ENCODE measurements at places on chromosomes 5 and 9.

DNA sequence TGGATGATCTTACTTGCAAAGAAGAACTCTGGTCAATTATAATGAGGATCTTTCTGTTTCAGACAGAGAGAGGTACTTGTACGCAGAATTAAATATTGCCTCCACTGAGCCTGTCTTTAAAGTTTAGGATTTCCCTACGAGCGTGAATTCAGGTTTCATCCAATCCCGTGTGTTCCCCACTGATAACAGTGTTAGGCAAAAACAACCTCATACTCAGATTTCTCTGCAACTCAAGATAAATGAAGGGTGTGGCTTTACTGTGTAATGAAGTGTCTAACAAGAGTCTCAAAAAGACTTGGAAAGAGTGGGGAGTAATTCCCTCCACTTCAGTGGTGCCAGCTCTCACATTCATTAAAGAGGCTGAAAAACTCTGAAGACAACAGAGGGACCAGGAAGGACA, 53.2 kb upstream of the ACO1 start:
- no peak for DNase-seq

GRCh38 chr9:95980262-95981125, 105.0 kb downstream of the ERCC6L2 start:
- DNase-seq: no peak

- no peak for DNase-seq
Measured at GRCh38 chr5:125083981-125084380, 337.5 kb upstream of the ZNF608 start.

DNA sequence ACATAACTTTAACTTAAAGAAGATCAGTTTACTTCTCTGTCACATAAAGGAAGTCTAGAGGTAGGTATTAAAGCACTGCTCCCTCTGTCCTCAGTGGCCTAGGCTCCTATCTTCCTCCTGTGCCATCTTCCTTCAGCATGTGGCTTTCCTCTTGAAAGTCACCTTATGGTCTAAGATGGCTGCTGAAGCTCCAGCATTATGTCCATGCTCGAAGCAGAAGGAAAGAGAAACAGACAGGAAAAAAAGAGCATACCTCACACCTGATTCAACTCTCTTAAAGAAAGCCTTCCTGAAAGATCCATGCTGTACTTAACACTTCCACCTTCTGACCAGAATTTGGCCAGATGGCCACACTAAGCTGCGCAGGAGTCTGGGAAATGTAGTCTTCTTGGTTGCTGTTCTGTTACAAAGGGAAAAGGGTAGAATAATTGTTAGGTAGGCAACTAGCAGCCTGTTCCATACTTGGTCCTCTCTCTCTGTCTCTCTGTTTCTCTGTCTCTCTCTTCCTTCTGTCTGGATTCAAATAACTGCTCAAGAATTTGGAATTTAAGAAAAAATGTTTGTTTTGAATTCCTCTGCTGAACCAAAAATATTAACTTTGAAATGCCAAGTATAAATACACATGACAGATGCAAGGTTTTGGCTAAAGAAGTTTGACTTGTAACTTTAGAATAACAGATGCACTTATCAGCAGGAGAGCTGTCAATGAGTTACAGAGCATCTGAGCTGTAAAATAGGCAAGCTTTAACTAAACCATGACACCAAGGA, 16.0 kb downstream of the TMEM174 start:
- peak; percentile 13 for DNase-seq

DNA sequence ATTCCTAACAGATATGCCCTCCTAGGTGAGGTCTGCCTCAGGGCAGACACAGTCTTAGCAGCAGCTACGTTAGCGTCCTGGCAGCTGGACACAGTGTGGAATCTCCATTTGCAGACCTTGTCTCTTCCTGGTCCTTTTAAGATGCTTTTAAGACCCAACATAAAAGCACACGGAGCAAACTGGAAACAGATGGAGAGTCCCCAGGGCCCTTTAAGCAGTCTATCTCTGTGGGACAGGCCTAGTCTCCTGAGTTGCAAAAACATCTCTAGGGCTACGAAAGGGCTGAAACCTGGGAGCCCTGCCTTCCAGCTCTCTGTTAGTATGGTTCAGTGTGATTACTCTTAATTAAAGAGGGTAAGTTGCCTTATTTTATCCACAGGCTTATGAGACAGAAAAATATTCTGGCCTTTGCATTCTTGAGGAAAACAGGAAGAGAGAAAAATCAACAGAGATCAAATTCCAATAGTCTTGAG, 66.0 kb upstream of the GNA14 start:
- DNase-seq: no peak

GRCh38 chr9:85553475-85553874, 188.3 kb downstream of the AGTPBP1 start:
- no peak for DNase-seq

- DNase-seq: no peak
Measured at GRCh38 chr5:143275512-143276363, 127.7 kb downstream of the NR3C1 start.

- peak; percentile 71 for DNase-seq
Measured at GRCh38 chr9:86034863-86035734, 64.3 kb downstream of the GOLM1 start.

DNA sequence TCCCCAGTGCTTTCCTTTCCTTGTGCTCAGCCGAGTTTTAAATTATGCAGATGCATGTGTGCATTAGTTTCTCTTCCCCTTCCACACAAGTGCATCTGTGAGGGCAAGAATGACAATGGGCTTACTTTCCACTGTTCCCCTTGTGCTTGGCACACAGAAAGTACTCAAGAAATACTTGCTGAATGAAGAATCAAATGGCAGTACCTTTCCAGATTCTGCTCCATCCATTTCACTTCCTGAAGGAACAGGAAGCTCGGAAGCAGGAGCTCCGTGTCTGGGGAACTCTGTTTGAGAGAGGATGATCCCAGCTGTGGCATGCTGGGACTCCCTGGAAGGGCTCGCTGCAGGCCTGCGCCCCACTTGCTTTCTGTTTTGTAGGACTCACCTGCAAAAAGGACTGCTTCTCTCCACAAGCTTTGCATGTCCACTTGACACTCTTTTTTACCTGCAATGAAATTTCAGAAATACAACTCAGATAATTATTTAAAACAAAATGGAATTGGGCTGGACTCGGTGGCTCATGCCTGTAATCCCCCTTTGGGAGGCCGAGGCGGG, 5.5 kb downstream of the MRNIP start:
- DNase-seq: no peak

DNA sequence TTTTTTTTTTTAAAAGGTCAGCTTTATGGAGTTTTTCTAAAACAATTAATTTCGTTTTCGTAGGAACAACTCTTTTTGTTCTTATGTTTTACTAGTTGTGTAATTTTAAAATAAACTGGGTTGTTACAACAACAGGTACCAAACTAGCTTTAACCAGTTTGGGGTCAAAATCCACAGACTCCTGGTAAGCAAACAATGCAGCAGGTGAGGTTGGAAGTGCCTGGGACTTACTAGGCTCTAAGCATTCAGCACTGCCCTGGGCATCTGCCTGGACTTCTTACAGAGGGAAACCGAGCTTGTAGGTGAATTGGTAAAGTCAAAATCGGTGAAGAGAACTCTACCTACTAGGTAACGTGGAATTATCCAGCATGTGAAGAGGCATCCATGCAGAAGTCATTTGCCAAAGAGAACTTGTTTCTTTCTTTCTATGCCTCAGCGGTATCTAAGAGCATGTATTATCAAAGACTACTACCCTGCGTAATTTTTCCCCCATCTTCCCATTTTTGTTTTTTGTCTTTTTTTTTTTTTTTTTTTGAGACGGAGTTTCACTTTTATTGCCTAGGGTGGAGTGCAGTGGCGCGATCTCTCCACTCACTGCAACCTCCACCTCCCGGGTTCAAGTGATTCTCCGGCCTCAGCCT, 145.4 kb downstream of the KCTD16 start:
- no peak for DNase-seq

DNA sequence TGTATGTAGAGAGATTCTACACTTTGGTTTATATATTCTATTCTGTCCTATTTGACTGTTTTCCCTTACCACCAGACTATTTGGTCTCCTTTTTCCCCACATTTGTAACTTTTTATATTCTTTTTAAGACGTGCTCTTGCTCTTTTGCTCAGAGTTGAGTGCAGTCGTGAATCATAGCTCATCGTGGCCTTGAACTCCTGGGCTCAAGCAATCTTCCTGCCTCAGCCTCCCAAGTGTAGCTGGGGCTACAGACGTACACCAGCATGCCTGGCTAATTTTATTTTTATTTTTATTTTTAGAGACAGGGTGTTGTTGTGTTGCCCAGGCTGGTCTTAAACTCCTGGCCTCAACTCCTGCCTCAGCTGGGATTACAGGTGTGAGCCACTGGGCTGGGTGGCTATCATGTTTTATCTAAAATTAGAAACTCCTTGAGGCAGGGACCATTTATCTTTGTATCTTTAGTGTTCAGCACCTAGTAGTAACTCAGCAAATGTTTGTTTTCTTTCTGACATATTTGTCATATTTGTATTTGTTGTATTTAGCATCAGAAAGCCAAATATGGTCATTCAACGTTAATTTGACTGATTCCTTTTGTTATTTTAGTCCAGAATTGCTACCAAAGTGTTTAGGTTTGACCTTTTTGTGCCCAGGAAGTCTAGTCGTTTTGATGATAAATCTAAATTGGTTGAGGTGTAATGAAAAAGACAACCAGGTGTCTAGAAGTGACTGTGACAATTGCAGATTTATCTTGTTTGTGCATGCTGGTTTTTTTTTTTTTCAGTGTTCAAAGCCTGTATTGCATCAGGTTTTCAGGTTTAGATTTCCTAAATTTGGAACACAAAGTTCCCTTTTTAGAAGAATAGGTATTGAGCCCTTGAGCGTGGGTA, 44.3 kb downstream of the ERBIN start:
- no peak for DNase-seq

DNA sequence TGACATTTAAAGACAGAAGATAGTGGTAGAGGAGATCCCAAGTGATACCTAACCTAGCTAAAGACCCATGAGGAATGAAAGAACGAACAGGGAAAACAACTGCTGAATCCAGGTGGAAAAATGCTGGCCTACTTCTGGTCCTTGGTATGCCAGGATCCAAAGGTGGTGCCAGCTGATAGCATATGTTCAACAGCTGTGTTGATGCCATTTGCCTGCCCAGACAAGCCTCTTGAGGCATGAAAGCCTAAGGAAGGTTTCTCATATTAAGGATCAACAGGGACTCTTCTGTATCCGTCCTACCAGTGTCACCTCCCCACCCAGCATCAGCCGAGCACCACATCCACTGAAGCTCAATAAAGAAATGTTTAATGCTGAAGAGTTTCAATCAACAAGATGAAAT, 225.7 kb upstream of the DMRT1 start:
- no peak for DNase-seq

DNA sequence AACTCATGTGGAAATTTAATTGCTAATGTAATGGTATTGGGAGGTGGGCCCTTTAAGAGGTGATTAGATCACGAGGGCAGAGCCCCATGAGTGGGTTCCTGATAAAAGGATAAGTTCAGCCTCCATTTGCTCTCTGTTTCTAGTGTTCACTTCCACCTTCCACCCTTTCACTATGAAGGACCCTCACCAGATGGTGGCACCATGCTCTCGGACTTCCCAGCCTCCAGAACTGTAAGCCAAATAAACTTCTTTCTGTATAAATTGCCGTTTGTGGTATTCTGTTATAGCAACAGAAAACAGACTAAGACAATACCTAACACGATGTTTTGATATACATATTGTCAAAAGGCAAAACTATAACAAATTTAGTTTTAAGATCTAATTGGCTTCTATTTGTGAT, 166.2 kb downstream of the DEPDC1B start:
- no peak for DNase-seq

DNA sequence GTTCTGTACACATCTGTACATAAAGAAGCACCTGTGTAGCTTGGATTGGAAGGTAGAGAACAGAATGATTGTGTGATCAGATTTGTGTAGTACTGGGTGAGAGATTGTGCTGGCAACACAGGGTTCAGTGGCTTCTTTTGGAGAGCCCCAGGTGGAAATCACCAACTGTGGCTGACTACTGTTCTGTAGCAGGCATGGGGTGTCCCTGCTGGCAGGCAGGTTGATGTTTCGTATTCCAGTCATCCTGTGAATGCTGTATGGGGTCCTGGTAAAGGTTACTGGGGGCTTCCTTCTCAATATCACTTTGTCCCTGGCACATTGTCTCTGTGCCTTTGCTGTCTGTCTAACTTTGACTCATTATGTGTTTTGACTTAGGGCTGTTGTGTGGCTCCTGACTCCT, 5.3 kb downstream of the ASPN start:
- no peak for DNase-seq

DNA sequence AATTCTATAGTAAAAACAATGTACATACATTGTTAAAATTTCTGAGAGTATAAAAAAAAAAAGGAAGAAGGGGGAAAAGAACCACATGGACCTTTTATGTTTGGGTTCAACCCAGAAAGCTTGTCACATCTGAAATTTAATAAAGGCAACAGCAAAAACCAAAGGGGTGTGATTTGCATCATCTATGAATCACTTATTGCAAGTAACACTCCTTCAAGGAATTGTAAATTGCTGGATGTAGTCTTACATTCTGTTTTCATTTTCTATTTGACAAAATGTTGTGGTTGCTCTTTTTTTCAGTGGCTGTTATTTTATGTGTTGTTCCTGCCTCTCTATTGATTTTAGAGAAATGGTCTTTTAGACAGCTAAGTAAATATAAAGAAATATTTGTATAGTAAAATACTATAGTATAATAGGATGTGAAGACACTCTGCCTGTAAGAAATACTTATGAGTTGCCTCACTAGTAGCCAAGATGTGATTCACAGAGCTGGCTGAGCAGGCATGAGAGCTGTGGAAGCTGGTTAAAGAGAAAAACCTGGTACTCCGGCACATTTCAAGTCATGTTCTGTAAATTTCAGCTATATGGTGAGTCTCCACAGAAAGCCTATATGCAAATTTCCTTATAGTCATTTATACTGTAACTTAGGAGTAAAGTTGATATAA, 131.1 kb upstream of the CNTLN start:
- no peak for DNase-seq

GRCh38 chr5:111227801-111228200, 3.6 kb downstream of the CAMK4 start:
- DNase-seq: peak; percentile 62

DNA sequence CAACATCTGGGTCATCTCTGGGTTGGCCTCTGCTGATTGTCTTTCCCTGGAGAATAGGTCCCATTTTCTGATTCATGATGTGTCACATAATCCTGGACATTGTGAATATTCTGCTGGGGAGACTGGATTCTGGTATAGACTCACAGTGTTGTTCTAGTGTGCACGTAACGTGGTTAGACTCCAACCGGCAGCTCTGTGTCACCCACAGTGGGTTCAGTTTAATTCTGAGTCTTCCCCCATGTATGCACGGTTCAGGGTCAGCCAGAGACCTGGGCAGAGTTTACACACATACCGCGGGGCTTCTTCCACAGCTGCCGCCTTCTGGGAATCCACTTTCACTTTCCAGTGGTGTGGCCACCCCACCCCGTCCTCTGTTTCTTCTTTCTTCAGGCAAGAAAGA, 38.0 kb upstream of the LRRC14B start:
- DNase-seq: no peak

DNA sequence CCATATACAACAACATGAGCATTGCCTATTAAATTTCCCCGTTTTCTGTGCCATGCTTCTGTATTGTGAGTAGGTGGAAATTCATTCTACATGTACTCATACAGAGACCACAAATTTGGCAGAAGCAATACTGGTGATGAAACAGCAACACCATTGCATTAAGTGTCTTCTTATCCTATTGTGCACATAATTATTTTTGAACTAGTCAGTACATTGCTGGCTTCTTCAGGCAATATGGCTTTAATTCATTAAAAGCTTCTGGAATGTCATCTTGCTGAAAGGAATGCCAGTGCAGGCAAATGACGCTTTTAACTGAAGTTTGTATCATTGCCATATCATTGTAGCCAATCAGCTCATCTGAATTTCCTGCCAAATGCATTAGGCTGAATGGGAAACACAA, 82.6 kb downstream of the KIAA1958 start:
- peak; percentile 12 for DNase-seq

Measured in cerebellar cortex (tissue), 1 donor.